ENCODE measurements at places on chromosomes 7 and 10. TPM values are rescaled to one million over a fixed set of nuclear protein-coding genes. Genes with fewer than 3 reads are reported as not detected.

The BMPER gene
- total RNA-seq = 18.8 TPM

The TYSND1 gene
- 14.0 TPM for total RNA-seq

The CALHM1 gene
- total RNA-seq = not detected

The SPACDR gene
- total RNA-seq = 0.96 TPM

The CNOT4 gene
- total RNA-seq = 17.5 TPM

The CCDC136 gene
- total RNA-seq = 6.3 TPM

The MCM10 gene
- 2.0 TPM for total RNA-seq

The HECW1 gene
- 0.26 TPM for total RNA-seq

The PPP1R9A gene
- total RNA-seq = 0.78 TPM
